ENCODE measurements at places on chromosomes 16 and 17.
A peak's percentile ranks its signal among the peaks of the same experiment; 100 is the strongest.

- no peak for DNase-seq
Observed at GRCh38 chr17:36066365-36066985, 2.4 kb downstream of the CCL18 start.

DNA sequence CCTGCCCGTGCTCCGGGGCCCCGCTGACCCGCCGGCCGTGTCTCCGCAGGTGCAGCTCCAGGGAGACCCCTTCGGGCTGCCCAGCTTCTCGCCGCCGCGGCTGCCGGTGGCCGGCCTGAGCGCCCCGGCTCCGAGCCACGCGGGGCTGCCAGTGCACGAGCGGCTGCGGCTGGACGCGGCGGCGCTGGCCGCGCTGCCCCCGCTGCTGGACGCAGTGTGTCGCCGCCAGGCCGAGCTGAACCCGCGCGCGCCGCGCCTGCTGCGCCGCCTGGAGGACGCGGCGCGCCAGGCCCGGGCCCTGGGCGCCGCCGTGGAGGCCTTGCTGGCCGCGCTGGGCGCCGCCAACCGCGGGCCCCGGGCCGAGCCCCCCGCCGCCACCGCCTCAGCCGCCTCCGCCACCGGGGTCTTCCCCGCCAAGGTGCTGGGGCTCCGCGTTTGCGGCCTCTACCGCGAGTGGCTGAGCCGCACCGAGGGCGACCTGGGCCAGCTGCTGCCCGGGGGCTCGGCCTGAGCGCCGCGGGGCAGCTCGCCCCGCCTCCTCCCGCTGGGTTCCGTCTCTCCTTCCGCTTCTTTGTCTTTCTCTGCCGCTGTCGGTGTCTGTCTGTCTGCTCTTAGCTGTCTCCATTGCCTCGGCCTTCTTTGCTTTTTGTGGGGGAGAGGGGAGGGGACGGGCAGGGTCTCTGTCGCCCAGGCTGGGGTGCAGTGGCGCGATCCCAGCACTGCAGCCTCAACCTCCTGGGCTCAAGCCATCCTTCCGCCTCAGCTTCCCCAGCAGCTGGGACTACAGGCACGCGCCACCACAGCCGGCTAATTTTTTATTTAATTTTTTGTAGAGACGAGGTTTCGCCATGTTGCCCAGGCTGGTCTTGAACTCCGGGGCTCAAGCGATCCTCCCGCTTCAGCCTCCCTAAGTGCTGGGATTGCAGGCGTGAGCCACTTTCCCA lies 5.9 kb downstream of the CTF1 start:
- peak; percentile 72 for DNase-seq

DNA sequence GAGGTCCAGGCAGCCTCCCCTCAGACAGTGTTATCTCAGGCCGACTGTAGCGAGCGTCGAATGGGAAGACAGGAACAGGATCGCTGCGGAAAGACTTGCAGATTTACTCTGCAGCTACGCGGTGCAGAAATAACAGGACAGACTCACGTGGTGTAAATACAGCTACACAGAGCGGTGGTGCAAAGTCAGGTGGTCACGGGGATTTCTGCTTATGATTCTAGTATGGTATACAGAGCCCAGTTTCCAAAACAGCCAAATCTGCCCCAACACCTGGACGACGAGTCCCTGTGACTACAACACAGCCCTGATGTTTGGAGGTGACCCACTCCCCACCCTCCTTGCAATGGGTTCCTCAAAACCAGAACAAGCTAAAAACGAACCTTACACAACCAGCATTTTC lies 40.6 kb upstream of the ABR start:
- no peak for DNase-seq

DNA sequence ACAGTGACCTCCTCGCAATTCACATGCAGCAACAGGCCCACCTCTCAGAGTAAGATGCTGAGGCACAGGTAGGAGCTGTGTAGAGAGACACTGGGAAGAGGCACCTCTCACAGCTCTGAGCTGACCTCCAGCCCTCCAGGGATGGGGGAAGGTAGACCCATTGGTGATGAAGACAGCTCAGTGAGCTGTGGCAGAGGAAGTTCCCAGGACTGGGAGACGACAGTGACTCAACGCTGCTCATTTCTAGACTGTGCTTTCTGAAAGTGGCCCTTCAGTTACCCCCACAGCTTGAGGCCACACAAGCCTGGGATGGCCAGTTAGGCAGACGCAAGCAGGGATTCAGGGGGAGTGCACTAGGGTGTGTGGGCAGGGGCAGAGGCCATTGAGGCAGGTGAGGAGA lies 2073.2 kb downstream of the TP53TG3F start:
- no peak for DNase-seq

DNA sequence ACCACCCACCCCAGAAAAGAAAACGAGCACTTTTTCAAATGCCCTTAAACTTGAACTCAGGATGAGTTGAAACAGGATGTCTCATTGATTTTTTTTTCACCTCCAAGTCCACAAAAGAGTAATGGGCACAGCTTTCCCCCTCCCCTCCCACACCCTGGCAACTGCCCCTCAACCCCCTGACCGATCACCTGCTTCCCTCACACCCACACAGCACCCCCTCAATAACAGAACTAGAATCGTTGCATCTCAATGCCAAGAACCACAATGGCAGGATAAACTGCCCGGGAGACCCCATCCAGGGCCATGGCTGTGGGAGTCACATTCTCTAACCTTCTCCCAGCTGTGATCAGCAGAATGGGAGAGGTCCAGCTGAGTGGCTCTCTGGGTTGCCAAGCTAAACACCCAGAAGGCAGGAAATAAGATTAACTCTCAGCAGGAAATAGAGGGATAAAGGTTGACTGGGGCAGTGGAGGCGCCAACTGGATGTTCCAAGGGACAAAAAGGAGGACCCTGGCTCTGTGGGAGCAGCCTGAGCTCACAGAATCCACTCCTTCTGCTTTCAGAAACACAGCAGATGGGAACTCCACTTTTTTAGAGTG lies 128.0 kb upstream of the SDK2 start:
- DNase-seq: no peak
